ENCODE measurements at places on chromosomes 12 and 14.
A peak's percentile ranks its signal among the peaks of the same experiment; 100 is the strongest.

- no peak for DNase-seq
Observed at GRCh38 chr14:42961509-42961908, 1354.8 kb downstream of the LRFN5 start.

DNA sequence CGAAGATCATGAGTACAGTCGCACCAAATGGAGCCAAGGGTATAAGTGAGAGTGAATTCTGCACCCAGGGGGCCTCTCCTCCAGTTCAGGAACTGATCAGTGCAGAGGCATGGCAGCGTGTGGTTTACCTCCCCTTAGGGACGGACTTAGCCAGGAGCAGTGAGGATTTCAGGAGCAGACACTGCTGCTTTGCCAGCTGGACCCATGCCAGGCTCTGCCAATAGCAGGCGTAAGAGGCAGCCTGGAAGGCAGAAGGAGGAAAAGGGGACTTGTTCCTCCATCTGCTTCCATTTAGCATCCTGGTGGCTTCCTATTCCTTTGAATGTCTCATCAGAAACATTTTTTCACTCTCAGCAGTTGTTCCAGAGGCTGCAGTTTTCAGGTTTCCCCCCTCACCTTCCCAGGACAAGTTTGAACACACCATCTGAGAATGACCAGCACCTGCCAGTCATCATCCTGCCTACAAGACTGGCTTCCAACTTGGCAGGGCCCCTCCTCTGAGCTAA is 137.0 kb upstream of the LMNTD1 start:
- DNase-seq: no peak

- peak; percentile 54 for DNase-seq
Observed at GRCh38 chr12:124898200-124898922, 16.1 kb downstream of the UBC start.

DNA sequence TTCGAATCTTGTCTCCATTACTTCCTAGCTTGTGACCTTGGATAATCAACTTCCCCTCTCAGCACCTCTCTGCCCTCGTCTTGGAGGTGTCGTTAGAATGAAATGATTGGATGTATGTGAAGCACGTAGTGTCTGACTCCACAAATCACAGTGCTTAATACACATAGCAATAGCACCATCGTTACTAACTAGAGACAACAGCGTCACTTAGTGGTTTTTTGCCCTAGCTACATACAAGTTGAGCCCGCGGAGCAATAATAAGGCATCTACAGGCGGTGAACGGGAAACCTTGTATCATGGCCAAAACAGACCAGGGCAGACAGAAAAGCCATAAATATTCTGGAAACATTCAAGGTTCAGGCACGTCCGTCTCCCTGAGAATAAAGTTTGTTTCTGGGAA is 154.9 kb downstream of the ASCL4 start:
- no peak for DNase-seq

- no peak for DNase-seq
Observed at GRCh38 chr14:54537651-54538050, 27.9 kb downstream of the CGRRF1 start.

- no peak for DNase-seq
Observed at GRCh38 chr14:54650959-54651351, 84.0 kb downstream of the SAMD4A start.

GRCh38 chr12:58066296-58066695 is 124.9 kb downstream of the ATP23 start:
- DNase-seq: no peak

DNA sequence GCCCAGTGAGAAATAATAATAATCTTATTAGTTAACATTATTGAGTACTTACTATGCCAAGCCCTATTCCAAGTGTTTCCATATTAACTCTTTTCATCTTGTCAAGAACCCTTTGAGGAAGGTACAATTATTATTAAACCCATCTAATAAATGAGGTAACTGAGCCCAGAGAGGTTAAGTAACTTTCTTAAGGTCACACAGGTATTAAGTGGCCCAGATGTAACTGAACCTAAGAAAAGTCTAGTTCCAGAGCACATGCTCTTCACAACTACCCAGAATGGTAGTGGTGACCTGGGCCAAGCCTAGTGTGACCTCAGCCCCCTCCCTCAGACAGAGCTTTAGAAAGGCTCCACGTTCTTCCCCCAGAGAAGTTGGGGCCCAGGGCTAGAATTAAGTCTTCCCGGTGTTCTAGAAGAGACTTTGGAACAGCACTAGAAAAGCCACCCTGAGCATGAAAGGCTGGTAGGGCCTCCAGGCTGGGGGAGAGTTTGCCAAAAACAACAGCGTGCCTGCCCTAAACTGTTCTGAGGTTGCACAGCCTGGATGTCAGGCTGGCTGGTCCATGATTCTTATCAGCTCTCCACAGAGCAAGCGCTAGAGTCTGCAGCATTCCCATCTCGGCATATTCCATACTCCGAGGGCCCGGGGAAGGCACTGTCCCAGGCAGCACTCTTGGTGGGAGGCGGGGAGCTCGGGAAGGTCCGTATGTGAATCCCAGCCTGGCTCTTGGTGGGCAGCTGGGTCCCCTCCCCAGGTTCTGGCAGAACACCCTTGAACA is 41.3 kb upstream of the CTDSP2 start:
- DNase-seq: peak; percentile 53

GRCh38 chr12:21337959-21338744 is 3.4 kb upstream of the SLCO1A2 start:
- DNase-seq: no peak

- DNase-seq: no peak
Observed at GRCh38 chr12:4900327-4900726, 9.4 kb upstream of the KCNA1 start.

DNA sequence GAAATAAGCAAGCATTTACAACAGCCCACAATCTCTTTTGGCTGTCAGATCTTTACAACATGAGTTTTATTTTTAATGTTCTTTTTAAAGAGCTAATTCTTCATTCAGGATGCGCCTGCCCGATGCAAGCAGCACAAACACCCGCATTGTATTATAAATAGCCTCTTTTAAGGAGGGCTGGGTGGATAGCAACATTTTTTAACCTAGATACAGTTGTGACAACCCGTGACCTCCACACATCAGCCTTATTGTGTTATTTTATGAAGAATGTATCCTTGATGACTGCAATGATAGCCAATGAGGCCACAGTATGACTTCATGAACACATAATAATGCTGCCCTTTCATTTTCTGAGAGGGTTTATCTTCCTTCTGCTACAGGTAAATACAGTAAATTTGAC is 173.7 kb downstream of the FOXN3 start:
- DNase-seq: no peak

DNA sequence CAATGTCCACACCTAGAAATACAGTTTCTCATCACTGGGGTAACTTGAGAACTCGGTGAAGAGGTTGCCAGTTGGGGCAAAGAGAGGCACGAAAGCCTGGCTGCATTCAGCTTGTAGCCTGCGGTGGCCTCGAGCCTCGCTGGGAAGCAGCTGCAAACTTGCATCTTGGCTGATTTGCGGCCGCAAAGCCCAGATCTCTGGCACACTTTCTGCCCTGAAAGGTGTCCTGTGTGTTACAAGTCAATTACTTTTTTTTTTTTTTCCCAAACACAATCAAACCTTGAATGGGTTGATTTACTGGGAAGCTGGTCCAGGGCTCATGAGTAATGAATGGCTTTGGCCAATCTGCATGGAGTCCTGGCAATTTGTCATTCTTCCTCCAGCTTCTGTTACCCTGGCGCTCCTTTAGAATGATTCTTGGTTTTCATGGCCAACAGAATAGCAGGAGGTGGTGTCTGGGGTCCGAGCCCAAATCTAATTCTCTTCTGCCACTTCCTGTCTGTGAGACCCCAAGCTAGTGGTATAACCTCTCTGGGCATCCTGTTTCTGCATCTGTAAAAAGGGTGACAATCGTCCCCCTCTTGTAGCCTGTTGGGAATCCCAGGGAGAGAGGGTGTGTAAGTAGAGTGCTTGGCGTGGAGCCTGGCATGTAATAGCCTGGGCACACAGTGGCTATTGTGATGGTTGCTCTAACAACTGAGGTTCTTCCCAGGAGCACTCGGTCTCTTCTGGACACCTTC is 6.7 kb downstream of the BCL7A start:
- peak; percentile 14 for DNase-seq

GRCh38 chr12:69824966-69825560 is at the start of gene MYRFL:
MYRFL (plus strand) TSS chr12:69825227; CDS start chr12:69825518, 291 bp downstream.
- DNase-seq: no peak

DNA sequence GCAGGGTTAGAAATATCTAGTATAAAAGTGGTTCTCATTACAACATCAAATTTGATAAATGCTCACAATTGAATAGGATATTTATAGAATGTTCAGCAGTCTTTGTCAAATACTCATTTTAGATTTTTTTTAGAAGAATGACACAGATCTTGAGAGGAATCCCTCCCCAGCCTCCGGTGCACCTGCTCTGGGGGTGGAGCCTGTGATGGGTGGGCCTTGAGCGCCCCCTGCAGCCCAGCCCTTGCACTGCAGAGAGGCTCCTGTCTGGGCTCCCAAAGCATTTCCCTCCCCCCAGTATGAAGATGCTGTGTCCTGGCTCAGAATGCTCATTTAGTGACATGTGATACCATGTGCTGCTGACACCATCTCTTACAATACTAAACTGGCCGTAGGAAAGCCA is 792.3 kb downstream of the TMEM121 start:
- no peak for DNase-seq

- DNase-seq: no peak
Observed at GRCh38 chr14:68580096-68580645, 212.7 kb downstream of the ZFP36L1 start.

DNA sequence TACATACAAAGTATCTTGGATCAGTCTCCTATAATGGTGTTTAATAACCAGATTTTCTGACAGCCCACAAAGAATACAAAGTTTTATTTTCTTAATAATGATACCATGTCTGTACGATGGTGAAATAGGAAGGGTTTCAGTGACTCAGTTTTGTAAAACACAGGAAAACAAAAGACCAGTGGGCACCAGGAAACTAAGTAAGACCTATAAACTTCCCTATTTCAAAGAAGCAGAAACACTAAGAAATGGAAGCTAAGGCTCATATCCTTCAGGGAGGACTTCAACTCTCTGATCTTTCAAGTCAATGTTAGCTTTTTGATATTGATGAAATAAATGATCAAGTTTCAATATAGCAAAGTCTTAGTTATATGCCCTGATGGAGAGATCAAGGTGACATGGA is 196.0 kb downstream of the DUSP6 start:
- DNase-seq: no peak

- no peak for DNase-seq
Observed at GRCh38 chr12:124928095-124928911, 13.9 kb upstream of the UBC start.

DNA sequence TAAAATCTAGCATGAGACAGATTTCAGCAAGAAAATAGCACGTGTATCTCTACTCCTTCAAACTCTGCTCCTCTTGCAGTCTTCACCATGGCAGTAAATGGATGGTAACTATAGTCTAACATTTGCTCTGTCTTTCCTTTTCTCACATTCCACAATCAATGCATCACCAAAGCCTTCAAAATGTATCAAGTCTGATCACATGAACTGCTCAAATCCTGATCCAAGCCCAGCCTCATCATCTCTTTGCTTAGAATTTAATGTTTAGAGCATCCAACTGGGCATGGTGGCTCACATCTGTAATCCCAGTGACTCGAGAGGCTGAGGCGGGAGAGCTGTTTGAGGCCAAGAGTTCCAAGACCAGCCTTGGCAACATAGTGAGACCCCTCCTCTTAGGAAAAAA is 45.9 kb downstream of the CDK17 start:
- DNase-seq: no peak

GRCh38 chr14:67526676-67527459 is 6.2 kb upstream of the PLEKHH1 start:
- DNase-seq: peak; percentile 63

DNA sequence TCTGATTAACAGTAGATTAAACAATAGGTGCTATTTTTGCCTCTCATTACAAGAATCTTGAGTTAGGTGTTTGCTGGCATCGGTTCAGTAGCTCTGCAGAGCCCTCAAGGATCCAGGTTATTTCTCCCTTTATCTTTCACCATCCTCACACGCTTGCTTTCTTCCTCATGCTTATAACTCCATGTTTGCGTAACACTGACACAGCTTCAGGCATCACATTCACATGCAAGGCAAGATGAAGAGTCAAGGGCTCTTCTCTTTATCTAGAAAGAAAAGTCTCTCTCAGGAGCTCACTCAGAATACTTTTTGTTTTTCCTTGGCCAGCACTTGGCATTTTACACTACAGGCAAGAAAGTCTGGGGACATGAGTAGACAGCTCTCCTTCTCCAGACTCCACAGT is 24.2 kb upstream of the PTHLH start:
- no peak for DNase-seq

- peak; percentile 81 for DNase-seq
Observed at GRCh38 chr12:117968826-117969659, at the start of gene KSR2. KSR2 (minus strand) TSS chr12:117968990; CDS start chr12:117968255, 735 bp downstream.

DNA sequence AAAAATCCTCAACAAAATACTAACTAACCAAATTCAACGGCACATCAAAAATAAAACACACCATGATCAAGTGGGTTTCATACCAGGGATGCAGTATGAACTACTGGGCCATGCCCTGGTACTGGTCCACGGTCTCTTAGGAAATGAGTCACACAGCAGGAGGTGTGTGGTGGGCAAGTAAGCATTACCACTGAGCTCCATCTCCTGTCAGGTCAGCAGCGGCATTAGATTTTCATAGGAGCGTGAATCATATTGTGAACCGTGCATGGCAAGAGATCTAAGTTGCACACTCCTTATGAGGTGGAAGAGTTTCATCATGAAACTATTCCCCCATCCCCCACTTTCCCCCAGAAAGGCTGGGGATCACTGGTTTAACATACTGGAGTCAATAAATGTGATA is 6.7 kb upstream of the LGR5 start:
- no peak for DNase-seq

DNA sequence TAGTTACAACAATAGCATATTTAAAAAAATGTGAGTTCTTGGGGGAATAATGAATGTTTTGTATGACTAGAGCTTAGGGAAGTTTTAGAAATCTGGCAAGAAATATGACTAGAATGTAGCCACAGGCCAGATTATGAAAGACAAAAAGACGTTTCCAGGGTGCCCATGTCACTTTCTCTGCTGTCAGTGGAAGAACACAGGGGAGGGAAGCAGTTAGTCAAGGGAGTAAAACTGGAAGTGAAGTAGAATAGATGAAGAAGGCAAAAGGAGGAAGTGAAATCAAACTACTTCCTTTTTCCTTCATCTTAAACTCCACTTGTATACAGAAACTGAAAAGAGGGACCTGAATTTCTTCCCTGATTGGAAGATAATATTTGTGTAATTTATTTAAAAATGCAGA is 81.2 kb upstream of the ATP2B1 start:
- no peak for DNase-seq

DNA sequence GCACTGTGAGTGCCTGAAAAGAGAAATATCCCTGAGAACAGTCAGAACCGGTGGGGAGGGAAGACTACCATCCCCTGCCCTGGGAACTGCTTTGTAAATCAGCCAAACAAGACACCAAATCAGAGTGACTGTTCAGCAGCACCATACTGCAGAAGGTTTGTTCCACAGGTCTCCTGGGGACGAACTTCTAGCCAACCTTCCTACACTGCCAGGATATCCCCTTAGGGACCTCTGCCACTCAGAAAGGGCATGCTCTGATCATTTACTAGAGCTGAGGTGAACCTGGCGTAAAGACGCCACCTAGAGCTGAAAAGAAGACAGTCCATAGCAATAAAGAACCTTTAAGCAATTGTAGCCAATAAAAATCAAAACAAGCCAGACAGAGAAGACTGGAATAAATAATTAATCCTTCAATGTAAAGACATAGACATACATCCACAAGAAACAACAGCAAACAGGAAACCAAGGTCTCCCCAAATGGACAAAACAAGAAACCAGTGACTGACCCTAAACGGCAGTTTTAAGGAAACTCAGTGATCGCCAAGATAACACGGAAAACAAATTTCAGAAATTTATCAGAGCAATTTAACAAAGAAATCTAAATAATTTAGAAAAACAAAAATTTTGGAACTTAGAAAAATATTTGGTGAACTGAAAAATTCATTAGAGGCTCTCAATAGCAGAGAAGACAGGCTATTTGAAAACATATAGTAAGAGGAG is 228.1 kb upstream of the AMIGO2 start:
- DNase-seq: no peak
